Amniotic stem cell (primary cell): ENCODE measurements at places on chromosomes 3 and 15.

DNA sequence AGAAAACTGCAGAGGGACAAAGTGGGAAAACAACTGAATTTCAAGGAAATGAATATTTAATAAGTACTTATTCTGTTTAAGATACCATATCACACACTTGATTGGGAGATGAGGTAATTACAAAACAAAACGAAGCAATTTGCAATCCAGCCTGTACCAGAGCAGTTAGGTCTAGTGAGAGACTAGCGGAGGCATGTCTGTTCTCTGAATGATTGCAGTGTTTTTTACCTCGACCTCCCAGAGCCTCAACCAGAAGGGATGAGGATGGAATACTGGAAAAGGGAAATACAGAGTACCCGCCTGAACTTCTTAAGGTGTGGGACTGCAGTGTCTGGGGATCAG lies 59.5 kb downstream of the PIK3CB start:
- DNase-seq: no peak

- DNase-seq: no peak
Observed at GRCh38 chr3:72288955-72289691, 504.2 kb upstream of the PROK2 start.

GRCh38 chr3:161388855-161389254 lies 17.5 kb upstream of the SPTSSB start:
- DNase-seq: no peak

- DNase-seq: no peak
Observed at GRCh38 chr3:158339638-158340037, 229.7 kb downstream of the RSRC1 start.

DNA sequence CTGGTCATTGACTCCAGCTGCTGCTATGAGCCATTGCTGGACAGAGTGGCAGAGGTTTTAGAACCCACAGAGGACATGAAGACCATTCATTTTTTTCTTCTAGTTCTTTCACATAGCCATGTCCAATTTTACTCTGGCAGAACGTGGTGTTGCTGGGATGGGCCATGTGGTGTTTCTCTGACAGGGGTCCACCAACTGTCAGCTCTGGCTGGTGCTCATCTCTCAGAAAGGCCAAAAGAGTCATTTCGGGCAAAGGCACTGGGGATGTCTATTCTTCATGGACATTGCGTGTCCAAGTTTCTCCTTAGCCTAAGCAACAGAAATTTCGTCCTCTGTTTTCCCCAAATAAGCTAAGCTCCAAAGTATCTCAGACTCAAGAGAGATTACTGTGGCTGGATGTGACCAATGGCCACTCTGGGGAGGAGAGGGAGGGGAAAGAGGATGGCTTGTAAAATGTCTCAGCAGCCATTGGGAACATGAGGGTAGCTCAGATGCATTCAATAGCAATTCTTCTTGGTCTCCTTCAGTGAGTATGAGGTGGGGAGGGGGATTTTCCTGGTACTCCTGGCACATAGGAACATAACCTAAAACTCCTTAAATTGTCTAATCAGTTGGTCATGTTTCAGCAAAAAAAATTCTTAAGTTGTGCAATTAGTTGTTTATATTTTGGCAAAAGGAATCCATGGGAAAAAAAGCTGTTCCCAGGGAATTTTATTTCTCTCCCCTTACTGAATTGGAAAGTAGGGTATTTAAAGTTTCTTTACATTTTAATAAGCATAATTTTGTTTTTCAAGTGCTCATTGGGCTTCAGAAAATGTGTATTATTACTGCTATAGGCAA lies 131.6 kb upstream of the MITF start:
- DNase-seq: no peak

DNA sequence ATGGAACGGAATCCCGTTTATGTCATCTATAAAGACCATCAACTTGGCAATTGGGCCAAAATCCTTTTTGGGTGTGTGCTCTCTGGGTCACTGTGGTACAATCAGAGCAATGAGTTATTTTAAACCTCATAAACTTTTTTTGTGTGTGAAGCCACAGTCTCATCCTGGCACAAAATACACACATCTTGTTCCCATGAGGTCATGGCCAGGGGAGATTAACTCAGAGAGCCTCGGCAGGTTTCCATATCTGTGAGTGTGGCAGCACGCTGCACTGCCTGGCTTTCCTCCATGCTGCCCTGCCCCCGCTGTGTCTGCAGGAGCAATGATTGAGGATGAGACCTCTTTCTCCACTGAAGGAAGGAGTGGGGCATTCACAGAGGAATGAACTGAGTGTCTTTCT lies 54.0 kb upstream of the DLG1 start:
- DNase-seq: no peak

DNA sequence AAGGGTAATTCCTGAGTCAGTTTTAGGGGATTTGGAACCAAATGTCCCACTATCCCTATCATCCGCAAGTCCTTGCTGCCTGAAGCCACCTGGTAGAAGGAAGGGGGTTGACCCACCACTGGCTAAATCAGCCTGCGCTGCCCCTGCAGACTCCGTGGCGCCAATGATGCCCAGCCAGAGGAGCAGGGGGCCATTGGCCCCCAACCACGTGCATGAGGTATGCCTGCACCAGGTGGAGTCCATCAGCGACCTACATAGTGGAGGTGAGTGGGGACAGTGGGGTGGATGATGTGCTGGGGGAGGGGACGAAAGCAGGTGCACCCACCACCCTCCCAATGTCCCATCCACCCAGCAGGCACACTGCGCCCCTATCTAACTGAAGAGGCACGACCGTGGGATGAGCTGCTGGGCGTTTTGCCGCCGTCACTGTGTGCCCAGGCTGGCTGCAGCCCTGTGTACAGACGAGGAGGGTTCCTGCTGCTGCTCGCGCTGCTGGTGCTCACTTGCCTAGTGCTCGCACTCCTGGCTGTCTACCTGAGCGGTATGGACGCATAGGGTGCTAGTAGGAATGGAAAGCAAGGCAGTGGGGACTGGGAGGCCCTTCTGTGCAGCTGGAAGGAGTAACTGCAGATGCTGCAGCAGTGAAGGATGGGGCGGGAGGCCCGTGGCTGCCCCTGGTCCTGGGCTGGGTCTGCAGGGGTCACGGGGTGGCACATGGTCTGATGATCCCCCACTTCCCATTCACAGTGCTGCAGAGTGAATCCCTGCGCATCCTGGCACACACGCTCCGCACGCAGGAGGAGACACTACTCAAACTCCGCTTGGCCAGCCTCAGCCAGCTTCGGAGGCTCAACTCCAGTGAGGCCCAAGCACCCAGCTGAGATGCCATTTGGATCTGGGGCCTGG lies 5.7 kb downstream of the IFRD2 start:
- DNase-seq: no peak

GRCh38 chr3:69389520-69390248 lies 3.8 kb upstream of the FRMD4B start:
- DNase-seq: no peak

- peak; percentile 15 for DNase-seq
Observed at GRCh38 chr15:51647128-51647562, 24.6 kb upstream of the DMXL2 start.

DNA sequence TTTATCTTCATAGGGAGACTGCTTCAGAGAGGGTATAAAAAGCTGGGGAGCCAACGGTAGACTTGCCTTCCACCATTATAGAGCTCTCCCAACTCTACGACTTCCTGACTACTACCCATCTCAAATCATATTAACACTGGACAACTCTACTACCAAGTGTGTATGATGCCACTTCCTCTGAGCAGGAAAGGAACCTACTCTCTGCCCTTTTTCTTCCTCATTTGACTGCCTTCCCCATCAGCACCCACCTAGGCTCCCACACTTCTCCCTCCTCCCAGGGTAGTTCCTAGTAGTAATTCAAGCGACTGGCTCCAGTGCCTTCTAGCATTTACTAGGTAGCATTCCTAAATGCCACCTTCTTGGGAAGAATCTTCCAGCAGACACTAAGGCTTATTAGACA lies 24.5 kb upstream of the TBL1XR1 start:
- DNase-seq: no peak

DNA sequence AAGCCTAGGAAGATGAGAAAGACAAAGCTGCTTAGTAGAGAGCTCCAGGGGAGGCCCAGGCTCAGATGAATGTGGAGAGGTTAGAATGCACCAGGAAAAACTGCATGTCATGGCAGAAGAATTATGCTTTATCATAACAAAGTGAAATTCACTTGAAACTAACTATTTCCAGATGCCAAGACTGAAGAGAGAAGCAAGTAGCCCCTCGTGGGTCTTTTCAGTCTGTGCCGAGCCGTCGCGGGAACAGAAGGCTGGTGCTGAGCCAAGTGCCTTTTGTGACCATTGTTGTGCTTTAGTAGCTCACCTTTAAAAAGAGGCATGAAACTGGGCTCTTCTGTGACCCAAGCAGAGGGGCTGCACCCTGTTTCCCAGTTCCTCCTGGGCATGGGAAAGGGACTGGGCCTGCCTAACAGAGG lies 73.2 kb downstream of the CHDH start:
- DNase-seq: no peak

DNA sequence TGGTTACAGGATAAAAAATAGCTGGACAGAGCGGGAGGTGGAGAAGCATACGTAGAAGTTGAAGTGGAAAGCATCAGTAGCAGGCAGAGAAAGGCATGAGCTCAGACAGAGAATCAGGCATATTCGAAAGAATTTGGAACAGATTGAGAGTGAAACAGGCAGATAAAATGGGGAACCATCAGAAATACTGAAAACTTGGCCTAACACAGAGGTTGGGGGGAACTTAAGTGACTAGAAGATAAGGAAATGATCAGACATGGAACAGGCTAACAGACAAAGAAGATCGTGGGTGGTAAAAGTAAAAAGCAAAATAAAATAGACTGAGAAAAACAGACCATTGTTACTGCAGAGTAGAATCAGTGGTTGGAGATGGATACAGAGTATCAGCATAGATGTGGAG lies 32.9 kb downstream of the GTF2E1 start:
- DNase-seq: no peak

DNA sequence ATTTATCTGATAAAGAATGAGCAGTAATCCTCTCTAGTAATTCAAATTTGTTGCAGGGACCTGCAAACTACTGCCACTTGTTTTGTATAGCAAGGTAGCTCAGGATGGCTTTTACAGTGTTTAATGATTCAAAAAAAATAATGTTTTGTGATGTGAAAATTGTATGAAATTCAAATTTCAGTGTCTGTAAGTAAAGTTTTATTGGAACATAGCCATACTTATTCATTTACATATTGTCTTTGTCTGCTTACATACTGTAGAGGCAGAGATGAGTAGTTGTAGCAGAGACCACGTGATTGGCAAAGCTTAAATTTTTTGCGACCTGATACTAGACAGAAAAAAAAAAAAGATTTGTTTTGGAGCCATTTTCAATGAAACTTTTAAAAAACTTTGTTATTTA lies 6.5 kb upstream of the UTS2B start:
- DNase-seq: no peak

DNA sequence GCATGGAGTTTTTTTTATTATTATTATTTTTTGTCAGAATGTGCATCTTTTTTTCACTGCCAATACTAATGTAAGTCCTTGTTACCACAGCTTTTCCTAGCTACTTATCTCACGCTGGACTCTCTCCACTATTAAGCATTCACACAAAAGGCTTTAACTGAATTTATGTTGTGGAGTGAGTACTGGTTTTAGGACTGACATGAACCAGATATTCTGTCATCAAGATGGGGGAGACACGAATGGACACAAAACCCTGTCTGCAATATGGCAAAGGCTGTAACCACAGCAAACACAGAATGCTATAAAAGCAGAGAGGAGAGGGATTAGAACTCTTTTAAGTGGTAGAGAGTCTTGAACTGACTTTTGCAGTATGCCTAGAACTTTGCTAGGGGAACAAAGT lies 592.2 kb upstream of the TBL1XR1 start:
- DNase-seq: no peak

DNA sequence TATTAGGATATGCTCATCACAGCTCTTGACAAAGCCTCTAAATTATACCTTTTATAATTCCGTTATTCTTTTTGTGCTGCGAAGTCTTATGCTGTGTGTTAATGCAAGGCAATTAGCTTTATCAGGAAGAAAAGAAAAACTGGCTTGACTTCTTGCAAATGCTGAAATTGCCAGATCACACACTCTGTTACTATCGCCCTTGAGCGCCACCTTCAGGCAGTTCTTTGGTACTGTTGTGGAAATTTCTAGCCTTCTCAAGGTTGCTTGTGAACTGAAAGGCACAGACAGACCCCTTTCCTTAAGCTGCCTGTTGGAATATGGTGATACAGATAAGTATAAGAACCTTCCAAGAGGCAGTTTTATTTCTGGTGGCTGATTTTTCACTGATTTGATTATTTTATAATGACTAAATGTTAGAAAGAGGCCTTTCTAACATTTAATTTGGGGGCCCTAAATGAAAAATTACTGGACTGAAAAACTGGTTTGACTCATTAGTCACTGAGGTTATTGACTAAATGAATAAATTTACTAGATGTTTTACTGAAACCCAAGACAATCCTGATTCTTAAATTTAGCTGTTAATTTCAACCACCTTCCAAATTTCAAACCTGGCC lies 126.2 kb upstream of the RASGRP1 start:
- no peak for DNase-seq

DNA sequence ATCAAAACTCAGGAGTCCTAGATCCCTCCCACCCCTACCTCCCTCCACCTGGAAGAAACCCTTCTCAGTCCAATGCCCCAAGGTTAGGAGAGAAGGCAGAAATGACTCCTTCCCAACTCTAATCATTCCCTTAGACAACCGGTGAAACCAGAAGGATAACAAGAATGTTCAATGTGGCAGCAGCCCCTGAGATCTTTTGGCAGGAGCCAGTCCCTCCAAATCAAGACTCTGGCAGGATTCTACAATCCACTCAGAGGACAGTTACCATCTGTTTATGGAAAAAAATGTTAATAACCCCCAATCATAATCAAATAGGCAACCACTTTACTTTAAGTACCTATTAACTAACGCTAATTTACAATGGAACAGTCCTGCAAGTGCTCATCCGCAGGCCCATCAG lies 136.5 kb downstream of the NTRK3 start:
- DNase-seq: no peak

DNA sequence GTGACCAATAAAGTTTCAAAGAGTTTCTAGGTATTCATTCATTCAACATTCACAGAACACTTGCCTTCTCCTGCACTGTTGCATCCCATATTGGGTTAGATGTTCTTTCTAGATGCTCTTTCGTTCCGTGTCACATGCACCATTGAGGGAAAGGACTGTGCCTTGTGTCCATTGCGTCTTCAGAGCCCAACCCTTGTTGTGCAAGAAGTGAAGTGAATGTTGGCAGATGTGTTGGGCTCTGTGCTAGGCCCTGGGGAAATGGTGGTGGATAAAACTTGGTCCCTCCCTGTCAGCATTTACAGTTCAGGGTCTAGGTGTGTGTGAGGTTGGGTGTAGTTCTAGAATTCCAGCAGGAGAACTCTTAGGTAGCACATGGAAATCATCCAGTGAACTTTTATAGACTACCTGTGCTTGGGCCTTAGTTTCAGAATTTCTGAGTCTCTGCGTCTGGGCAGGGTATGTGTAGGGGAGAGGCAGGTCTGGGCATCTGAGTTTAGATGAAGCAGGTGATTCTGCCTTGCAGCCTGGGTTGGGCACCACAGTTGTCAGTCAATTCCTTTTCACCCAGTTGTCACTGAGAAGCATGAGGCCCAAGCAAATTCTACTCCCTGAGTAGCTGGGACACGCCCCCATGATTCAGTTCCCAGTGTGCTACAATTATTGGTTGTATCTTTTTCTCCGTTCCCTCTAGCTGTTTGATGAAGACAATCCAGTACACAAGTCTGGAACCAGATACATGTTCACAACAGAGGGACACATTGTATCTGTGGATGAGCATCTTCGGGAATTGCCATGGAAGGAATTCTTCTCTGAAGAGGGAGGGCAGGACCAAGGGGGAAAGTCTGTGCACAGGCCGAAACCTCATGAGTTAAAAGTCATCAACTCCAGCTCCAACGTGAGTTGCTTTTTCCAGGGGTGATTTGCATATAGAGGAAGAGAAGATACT lies 25.4 kb downstream of the EDEM1 start:
- no peak for DNase-seq
